ENCODE measurements at places on chromosomes 2 and 18. TPM values are rescaled to one million over a fixed set of nuclear protein-coding genes. Genes with fewer than 3 reads are reported as not detected.

ANKRD30B gene
- total RNA-seq = 3.6 TPM

SH3BP4 gene
- 25.8 TPM for total RNA-seq

LBH gene
- 31.6 TPM for total RNA-seq

ORC4 gene
- 38.7 TPM for total RNA-seq

ZNF892 gene
- 14.9 TPM for total RNA-seq

DSG3 gene
- not detected for total RNA-seq
